ENCODE measurements at places on chromosomes 12 and 14.
A peak's percentile ranks its signal among the peaks of the same experiment; 100 is the strongest.

GRCh38 chr12:101475751-101476305, 692 bp downstream of the SPIC start:
- DNase-seq: no peak

DNA sequence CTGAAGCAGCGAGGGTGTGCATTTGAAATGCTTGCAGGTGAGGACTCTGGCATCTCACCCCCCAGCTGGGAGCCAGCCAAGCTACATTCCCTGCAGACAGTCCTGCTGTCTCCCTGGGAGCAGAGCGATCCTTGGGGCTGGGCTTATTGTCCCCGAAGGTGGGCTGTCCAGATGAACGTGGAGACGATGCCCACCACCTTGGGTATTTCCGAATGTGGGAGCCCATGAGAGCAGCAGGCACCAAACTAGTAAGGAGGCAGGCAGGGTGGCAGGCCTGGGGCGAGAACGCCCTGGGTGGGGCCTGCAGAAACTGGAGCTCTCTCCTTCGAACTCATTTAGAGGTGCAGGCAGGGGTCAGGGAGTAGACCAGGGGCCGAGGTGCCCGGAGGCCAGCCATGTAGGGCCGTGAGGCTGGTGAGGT, 18.5 kb downstream of the ZBTB42 start:
- no peak for DNase-seq

DNA sequence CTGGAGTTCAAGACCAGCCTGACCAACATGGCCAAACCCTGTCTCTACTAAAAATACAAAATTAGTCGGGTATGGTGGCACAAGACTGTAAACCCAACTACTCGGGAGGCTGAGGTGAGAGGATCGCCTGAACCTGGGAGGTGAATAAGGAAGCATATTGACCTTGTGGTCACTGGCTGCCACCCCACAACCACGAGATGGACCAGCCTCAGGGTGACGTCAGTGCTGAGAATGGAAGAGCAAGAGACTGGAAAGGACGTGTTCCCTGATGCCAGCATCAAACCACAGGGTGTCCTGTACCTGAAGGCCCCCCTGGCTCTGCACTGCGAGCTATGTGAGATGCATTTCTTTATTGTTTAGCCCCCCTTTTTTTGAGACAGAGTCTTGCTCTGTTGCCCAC, 45.9 kb upstream of the BDKRB2 start:
- DNase-seq: no peak

DNA sequence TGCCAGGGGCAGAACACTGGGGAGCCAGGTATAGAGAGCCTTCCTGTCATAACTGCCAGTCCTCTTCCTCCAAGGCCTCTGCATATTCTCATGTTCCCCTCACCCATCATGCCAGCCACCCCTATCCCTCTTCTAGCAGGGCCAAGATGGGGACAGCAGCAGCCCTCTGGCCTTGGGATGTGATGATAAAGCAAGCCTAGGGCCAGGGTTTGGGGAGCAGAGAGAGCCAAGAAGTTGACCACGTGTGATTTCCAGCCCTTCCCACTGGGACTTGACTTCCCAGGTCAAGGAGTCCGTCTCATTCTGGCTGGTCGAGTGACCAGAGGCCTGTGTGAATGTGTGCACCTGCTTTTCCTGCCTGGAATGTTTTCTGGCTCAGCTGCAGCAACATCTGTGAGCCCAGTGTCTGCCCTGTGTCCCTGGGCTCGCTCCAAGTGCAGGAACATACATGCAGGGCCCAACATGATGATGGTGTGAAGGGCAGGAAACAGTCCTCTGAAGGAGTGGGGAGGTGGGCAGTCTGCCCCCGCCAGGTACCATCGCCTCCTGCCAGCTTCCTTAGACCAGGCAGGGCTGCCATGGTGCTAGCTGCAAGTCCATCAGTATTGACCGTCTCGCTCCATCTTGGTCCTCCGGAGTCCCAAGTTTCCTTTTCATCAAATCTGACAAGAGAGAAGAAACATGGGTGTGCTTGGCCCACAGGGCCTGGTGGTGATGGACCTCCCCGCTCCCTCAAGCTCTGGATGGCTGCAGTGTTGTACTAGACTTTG, 21.0 kb downstream of the VASH1 start:
- DNase-seq: no peak

GRCh38 chr12:22810036-22810435, 185.1 kb downstream of the ETNK1 start:
- DNase-seq: no peak

GRCh38 chr12:43267818-43268217, 284.2 kb downstream of the ADAMTS20 start:
- DNase-seq: peak; percentile 56

DNA sequence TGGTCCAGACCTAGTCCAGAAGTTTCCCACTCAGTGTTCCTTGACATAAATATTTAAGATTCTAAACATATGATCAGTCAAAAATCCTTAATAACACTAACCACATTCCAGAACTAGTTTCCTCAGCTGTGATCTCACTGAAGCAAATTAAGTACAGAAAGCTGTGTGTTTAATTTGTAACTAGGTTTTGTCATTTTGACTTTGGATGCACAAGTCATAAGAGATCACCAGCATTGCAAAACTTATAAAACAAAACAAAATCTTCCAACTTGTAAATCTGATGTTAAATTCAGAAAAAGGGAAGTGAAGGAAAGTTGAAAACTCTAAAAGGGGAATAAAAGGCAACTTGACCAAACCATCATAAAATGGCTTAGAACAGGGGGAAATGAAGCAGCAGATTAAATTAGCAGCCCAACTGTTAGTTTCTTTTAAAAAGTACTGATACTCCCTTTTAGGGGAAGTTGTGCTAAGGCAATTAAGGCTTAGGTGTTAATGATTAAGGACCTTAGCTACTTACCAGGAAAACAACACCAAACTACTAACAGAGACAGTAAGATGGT, 56.6 kb downstream of the SH2B3 start:
- DNase-seq: peak; percentile 54

DNA sequence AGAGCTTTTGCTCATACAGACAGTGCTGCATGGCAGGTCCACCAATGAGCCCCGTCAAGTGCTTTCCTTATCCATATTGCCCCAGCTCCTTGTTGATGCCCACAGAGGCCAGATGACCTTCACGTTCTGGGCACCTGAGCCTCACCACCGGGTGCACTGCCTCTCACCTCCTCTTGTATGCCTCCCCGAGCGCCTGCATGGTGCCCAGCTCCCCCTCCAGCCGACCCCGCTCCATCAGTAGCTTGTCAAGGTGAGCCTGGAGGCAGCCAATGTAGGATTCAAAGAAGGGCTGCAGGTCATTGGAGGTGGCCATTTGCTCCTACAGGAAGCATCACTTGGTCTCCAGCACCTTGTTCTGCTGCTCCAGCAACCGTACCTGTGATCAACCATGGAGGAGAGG, 31.8 kb upstream of the KRT77 start:
- no peak for DNase-seq

GRCh38 chr14:72920008-72920407, 6.3 kb upstream of the DCAF4 start:
- no peak for DNase-seq

DNA sequence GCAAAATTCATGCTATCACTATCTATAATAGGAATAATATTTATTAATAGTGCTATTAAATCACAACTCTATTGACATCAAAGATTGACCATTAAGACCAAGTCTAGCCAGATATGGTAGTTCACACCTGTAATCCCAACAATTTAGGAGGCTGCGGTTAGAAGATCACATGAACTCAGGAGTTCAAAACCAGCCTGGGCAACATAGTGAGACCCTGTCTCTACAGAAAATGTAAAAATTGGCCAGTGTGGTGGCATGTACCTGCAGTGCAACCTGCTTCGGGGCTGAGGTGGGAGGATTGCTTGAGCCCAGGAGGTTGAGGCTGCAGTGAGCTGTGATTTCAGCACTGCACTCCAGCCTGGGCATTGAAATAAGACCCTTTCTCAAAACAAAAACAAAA, 11.0 kb downstream of the VEZT start:
- DNase-seq: no peak

GRCh38 chr12:18382236-18382885, 121.0 kb downstream of the PIK3C2G start:
- DNase-seq: no peak

GRCh38 chr12:121611306-121611705, 15.0 kb upstream of the ORAI1 start:
- DNase-seq: peak; percentile 39

Measured in hematopoietic multipotent progenitor cell treated with erythropoietin and hydrocortisone succinate and interleukin-3 and kit ligand, for 4 days (in vitro differentiated cells).